Renal cortex interstitium (tissue), 15 donors: ENCODE measurements at places on chromosomes 2 and 18.

GRCh38 chr2:15808944-15809343 lies 131.4 kb upstream of the MYCN start:
- DNase-seq: no peak

DNA sequence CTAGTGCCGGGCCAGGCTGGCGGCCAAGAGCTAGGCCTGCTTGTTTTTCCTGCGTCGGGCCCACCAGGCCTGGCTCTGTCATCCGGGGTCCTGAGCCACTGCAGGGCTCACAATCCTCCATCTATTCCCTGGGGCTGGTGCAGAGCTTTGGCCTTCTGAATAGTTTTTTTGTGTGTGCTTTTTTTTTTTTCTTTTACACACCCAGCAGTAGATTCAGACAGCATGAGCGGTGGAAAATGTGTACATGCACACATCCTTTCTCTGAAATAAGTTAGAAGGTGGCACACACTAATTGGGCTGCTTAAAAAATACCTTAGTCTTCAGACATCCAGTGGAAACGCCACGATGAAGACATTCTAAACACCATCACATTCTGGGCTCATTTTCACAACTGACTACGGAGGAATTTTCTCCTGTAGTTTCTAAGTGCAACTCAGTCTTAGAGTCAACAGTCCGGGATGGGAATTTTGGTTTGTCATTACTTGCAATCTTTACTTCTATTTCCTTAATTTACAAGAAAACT lies 6.1 kb downstream of the ZFP36L2 start:
- DNase-seq: no peak

- no peak for DNase-seq
Measured at GRCh38 chr2:148643421-148643820, 1.1 kb upstream of the EPC2 start.

DNA sequence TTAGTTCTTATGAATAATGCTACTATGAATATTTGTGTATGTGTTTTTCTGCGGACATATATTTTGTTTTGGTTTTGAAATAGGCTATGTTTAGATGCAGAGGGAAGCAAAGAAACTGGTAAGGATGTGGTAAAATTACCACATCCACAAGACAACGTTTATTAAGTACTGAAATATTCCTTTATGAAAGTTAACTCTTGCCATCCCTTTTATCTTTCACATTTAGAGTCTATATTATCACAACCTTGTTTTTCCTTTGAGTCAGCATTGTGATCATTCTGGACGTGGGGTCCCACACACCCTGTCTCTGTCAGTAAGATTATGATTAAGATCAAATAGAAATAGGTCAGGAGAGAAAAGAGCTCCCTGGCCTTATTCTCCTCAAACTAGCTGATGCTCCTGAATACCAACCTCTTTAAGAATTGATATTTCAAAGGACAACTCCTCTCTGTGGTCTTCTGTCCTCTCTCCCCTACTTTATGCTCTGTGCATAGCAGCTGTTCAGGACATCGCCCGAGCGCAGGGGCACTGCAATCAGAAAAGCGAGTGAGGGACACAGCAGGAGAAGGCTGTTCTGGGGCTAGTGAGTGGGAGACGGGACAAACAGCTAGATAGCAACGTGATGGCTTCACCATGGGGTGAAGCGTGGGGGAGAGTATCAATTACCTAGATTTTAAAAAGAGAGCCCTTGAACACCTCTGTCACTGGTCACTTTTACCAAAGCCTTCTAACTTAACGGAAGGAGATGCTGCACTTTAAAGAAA lies 12.2 kb downstream of the METAP1D start:
- DNase-seq: no peak

DNA sequence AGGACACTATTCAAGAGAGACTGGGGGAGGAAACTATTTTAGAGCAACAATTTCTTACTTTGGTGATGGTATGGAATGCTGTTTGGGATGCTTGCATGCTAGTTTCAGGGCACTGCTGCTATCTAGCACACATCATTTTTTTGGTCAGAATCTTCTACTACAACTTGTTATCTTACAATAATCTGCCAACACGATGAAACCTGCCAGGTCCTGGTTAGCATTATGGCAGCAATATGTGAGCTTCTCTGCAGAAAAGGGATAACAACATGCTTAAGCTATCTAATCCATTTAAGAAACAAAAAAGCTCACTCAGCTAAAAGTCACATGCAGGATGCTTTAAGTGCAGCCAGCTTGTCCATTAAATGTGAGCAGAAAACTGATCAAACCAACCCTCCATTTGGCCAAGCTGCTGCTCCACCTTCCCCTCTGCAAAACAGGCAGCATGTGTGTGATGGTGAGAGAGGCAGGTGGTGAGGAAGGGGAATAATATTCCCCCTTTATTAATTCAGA lies 30.1 kb downstream of the GAREM2 start:
- DNase-seq: no peak

- DNase-seq: no peak
Measured at GRCh38 chr2:25310965-25311864, 30.5 kb downstream of the DNMT3A start.

DNA sequence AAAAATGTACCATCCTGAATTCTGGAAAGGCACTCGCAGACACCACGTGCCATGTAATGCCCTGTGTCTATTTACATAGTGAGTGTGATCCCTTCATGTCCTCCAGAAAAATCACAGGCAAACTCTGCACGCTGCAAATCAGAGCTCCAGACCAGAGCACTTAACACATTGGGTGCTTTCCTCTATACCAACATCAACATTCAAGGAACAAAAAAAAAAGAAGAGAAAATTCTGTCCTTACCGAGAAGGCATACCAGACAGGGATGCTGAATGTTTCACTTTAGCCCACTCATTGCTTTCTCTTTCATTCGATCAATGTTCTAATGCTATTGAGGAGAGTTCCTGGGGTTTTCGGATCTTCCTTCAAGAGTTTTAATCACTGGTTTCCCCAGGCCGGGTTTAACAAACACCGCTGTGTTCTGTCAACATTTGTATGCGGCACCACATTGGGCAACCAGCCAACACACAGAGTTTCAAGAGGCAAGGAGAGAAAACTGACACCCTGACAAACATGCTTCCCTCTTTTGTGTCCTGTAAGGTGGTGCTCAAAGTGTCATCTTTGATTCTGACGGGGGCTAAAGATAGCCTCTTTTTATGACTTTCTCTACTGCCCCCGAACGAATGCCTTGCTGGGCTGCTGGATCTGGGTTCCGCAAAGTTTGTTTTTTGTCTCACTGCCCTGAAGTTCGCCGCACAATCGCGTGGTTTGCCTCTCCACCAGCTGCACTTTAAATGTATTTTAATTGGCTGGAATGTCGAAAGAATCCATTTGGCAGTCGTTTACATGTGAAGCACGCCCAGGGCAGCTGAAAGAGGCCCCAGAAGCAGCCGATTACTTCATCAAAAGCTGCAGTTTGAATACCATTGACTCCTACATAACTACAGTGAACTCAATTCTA lies 106.4 kb upstream of the NCKAP5 start:
- DNase-seq: peak; percentile 65

GRCh38 chr18:12279781-12280531 lies 25.8 kb downstream of the CIDEA start:
- DNase-seq: no peak

DNA sequence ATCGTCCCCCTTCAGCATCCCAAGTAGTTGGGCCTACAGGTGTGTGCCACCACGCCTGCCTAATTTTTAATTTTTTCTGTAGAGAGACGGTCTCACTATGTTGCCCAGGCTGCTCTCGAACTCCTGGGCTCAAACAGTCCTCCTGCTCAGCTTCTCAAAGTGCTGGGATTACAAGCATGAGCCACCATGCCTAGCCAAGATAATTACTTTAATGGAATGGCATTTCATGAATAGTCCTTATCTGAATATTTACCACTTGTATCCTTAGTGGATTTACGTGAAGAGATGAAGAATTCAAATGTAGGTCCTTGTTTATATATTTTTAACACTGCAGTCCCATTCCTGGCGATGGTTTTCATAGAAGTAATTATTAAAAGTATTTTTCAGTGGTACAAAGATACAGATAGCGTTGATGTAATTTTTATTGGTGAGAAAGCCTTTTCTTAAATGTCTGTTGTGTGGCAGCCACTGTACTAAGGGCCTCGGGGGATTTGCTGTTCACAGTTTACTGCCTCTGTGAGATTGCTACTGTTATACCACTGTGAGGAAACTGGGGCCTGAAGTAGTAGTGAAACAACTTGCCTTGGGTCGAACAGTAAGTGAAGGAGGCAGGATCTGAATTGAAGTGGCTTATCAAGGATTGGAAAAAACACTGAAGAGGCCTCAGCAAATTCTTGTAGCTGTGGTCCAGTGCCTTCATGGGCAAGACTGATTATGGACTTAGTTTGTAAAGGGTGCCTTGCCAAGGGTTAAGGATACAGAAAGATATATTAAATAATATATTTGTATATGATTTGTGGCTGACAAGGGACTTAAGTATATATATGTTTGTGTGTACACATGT lies 151.2 kb downstream of the PRPF40A start:
- DNase-seq: no peak
